ENCODE measurements at places on chromosomes 6 and 20.

GRCh38 chr6:65979120-65979519, 272.1 kb upstream of the EYS start:
- no peak for DNase-seq

- no peak for DNase-seq
Observed at GRCh38 chr6:130982135-130982534, 80.9 kb downstream of the EPB41L2 start.

- no peak for DNase-seq
Observed at GRCh38 chr20:58308680-58309527, 611 bp upstream of the RAB22A start.

GRCh38 chr6:163395122-163395830, 19.2 kb upstream of the QKI start:
- no peak for DNase-seq

- DNase-seq = no peak
Observed at GRCh38 chr6:45538641-45539547, 161.2 kb upstream of the SUPT3H start.

GRCh38 chr6:125471667-125472066, 169.9 kb upstream of the HDDC2 start:
- no peak for DNase-seq

GRCh38 chr20:25623736-25624499, at the start of gene NANP:
NANP (minus strand) TSS chr20:25624014; CDS start chr20:25623948, 66 bp downstream.
- DNase-seq = peak; percentile 97

DNA sequence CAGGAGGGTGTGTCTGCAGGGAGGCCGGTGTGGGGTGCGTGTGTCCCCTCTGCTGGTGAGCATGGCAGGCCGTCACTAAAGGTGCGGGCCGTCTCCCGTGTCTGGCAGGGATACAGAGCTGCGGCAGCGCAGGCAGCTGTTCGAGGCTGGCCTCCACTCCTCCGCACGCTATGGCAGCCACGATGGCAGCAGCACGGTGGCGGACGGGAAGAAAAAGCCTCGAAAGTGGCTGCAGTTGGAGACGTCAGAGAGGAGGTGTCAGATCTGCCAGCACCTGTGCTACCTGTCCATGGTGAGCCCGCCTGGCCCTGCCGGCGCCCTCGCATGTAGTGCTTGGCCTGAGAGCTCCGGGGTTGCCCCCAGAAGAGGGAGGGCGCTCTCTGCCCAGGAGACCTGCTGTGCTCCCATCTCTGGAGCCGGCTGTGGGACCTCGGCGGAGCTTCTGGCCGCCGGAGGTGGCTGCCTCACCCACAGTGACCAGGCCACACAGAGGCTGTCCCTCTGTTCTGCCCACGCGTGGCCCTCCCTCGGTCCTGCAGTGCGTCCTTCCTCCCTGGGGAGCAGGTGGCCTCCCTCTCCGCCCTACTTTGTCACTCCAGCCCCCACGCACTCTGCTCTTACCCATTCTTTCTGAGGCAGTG, 149.6 kb downstream of the DTNBP1 start:
- DNase-seq = no peak

- no peak for DNase-seq
Observed at GRCh38 chr6:85329196-85329595, 120.7 kb upstream of the NT5E start.

- DNase-seq = peak; percentile 50
Observed at GRCh38 chr6:4466769-4467480, 309.3 kb upstream of the CDYL start.

DNA sequence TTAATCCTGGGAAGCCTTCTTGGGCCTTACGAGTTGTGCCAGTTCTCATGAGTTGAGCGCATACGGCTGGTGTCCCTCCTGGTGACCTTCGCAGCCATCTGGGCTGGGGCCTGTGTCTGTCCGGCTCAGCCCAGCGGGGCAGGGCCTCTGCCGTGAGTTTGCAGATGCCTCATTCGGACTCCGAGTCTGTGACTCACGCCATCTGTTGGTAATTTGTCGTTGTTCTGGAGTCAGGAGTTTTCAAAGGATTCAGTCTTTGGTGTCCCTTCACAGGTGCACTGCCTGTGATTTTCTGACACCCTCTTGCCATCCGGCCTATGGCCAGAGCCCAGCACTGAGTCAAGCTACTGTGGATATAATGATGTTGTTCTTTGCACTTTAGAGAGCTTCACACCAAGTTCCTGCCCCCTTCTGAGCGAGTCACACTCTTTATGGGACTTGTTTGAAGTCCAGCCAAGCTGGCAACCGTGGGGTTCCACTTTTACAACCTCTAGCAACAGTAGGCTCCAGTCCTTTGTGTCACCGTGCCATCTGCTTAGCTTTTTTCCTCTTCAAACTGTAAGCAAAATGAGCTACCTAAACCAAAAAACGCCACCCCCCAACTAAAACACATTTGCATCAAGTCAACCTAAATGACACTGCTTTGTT, 175.6 kb downstream of the AIG1 start:
- DNase-seq = peak; percentile 54

DNA sequence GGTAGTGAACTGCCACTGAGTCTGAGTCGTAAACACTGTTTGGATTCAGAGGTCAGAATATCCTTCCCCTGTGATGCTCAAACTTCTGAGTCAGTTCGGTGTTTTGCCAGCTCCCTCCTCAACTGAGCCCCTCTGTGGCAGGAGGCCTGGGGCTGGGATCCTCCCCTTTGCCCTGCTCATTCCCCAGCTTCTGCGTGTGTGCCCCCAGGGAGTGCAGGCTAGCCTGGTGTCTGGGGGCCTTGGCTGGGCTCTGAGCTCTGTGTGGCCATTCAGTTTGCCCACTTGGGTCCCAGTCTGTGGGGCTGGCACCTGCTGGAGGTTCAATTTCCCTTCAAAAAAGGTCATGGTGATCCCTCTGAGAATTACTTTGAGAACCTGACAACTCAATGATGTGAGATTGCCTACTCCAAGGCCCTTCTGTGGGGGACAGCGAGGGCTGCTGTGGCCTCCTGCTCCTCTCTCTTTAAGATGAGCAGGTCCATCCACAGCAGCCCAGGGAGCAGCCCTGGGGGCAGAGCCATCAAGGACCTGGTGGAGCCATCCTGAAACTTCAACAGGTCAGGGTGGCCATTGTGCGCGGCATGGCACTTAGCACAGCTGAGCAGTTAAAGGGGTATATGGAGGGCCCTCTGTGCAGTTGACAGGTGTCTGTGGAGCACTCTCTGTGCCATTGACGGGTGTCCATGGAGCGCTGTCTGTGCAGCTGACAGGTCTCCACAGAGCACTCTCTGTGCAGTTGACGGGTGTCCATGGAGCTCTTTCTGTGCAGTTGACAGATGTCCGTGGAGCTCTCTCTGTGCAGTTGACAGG, 147.2 kb downstream of the SYCP2 start:
- no peak for DNase-seq

- DNase-seq = peak; percentile 25
Observed at GRCh38 chr6:34475238-34475682, 9.4 kb downstream of the PACSIN1 start.

DNA sequence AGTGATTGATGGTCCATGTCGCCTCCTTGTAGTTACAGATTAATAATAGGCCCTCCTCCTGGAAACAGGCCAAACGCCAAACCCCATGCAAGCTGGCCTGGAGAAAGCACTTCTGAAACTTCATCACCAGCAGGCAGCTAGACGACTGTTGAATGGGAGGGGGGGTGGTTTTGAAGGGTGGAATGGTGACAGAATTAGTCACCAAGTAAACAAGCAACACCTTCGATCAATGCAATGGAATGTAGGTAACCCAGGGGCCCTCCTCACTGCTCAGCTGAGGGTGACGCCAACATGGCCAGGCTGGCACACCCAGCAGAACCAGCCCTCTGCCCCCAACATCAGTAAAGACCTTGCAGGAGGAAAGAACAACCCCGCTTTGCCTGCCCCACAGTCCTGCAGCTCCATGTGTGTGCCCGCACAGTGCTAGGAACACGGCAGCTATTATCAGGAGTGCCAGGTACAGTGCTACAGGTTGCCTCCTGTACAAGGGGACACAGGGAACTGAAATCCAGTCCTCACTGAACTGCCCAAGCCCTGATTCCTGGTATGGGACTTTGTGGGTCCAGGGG, 2.7 kb downstream of the BCAS1 start:
- no peak for DNase-seq

GRCh38 chr6:116572162-116572561, 858 bp downstream of the RWDD1 start:
- peak; percentile 13 for DNase-seq

GRCh38 chr6:63268574-63268973, 51.2 kb downstream of the LGSN start:
- no peak for DNase-seq

DNA sequence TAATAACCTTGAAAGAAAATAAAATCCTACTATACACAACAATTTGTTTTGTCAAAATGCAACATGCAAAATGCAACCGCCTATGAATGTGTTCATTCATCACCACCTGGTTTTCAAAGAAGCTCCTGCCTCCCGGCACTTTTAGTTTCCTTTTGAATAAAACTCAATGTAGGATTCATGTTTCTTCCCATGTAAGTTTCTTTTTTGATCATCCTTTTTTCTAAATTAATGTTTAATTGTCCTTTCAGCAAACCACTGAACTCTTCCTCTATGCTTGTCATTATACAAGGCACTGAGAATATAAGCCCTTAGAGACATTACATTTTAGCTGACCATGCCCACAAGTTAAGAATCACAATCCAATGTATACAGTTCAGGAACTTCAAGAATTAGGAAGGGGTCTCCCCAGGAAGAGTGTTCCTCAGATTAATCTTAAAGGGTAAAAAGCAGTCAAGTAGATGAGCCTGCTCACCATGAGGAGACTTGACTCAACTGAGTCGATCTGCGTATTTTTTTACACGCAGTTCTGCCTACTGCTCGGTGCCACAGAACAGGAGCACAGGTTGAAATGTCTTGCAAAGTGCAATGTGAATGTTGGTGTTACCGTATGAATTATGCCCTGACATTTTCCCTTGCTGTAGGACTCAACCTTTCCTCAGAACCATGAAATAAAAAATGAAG, 7.2 kb upstream of the THEMIS start:
- DNase-seq = no peak

GRCh38 chr6:39090036-39090435, 24.9 kb downstream of the SAYSD1 start:
- DNase-seq = no peak

DNA sequence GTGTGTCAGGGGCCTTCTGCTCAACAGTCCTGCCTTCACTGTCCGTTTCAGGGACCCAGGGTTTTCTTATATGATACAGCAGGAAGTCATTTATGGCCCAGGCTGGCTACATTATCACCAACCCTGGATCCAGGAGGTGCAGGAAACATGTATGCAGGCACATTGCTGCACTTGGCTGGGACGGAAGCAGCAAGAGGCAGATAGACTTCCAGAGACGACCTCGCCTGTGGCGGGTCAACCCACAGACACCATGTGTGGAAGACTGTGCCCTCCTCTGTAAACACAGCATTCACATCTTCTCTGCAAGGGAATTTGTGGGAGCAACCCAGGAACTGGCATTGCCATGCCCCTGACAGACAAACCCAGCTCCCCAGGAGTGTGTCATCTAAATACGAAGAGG, 43.7 kb downstream of the TBC1D7 start:
- DNase-seq = no peak

GRCh38 chr6:56220078-56220477, 27.3 kb downstream of the COL21A1 start:
- no peak for DNase-seq

GRCh38 chr6:82954356-82954755, 111.3 kb downstream of the UBE3D start:
- peak; percentile 19 for DNase-seq

DNA sequence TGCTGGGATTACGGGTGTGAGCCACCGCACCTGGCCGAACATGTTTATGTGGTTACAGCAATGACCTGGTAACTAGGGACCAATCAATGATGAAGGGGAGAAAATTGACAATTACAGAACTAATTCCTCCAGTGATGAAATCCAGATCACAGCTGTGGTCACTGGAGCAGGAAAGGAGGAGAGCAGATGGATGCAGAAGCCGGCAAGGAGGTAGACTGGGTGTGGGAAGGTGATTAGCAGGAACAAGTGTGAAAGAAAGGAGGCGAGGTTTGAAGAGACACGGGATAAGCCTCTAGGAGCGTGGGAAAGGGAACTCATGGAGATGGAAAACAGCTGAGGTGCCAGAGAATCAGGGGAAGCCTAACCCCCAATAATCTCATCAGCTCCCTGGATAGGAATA, 17.2 kb upstream of the SPAG4 start:
- DNase-seq = no peak

- DNase-seq = no peak
Observed at GRCh38 chr6:19838442-19839236, 1.5 kb downstream of the ID4 start.

- DNase-seq = no peak
Observed at GRCh38 chr6:170142559-170142958, 148.3 kb downstream of the DLL1 start.

DNA sequence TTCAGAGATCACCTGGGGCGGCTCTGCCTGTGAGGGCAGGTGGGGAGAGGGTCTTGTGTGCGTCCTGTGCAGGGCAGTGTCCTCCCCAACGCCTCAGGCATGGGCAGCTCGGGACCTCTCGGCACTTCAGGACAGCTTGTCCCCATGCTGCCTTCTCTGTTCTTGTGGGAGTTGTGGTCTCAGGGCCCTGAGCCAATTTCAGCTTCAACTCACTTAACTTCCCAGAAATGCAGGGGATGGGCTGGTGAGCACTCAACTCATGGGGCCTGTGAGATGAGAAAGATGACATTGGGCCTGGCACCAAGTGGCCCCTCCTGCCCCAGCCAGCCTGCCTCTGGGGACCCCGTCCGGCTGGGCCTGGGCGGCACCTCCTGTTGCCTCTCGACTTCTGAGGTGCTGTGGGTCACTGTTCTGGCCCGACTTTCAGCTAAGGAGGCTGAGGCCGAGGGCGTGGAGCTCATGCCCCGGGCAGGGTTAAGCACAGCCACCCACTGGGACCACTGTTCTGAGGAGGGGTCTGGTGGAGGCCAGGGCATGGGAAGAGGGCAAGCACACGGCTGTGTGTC, 6.7 kb downstream of the RGS19 start:
- DNase-seq = no peak

DNA sequence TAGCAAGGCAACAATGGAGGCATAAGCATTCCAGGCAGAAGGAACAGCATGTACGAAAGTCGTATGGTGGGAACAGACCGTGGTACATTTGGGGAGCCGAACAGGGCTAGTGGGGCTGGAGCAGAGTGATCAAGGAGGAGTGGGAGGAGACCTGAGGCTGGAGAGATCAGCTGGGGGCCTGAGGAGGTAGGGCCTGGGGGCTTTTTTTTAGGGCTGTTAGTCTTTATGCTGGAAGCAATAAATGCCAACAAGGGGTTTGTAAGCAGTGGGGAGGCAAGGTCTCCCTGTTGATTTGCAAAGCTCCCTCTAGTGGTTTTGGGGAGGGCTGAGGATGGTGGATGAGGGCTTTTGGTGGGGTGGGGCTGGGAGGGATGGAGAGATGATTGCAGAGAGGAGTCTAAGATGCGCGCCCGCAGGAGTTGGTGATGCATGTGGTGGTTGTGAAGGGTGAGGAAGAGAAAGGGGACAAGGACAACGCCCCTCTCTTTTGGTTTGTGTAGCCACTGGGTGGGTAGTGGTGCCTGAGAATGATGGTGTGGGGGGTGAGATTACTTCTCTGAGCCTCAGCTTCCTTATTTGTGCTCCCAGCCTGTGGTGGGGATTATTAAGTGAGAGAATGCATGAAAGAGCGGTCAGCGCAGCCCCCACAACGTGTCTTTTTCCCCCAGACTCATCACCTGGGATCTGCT, 74.1 kb upstream of the TOX2 start:
- no peak for DNase-seq

- DNase-seq = no peak
Observed at GRCh38 chr6:52503323-52503747, 73.5 kb downstream of the TRAM2 start.

- DNase-seq = no peak
Observed at GRCh38 chr20:35611482-35611881, 4.1 kb upstream of the SPAG4 start.
